ENCODE measurements at places on chromosomes 5 and 9.

DNA sequence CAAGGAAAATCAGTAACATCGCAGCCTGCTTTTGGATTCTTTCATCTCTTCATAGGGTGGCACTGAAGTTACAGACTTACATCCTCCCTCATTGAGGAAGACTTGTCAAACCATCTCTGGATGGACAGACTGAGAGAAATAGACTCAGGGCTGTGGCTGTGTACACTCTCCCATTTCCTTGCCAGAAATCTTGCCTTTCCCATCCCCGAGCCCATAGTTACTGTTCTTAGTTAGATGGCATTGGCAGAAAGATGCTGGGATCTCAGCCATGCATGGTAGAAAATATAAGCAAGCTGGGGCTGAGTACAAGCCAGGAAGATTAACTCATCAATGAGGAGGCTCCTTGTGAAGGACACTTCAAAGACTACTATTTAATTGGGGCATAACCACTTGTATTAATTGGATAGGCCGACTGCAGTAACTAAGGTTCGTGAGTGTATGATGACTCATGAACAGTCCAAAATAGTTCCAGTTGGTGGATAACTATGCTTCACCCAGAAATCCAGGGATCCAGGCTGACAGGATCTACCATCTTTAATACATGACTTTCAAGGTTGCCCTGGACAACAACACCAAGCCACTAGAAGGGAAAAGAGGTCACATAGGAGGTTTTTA lies 137.9 kb downstream of the TMEM38B start:
- peak; percentile 53 for DNase-seq

- peak; percentile 38 for DNase-seq
Observed at GRCh38 chr5:173326501-173326960, 1.7 kb downstream of the STC2 start.

DNA sequence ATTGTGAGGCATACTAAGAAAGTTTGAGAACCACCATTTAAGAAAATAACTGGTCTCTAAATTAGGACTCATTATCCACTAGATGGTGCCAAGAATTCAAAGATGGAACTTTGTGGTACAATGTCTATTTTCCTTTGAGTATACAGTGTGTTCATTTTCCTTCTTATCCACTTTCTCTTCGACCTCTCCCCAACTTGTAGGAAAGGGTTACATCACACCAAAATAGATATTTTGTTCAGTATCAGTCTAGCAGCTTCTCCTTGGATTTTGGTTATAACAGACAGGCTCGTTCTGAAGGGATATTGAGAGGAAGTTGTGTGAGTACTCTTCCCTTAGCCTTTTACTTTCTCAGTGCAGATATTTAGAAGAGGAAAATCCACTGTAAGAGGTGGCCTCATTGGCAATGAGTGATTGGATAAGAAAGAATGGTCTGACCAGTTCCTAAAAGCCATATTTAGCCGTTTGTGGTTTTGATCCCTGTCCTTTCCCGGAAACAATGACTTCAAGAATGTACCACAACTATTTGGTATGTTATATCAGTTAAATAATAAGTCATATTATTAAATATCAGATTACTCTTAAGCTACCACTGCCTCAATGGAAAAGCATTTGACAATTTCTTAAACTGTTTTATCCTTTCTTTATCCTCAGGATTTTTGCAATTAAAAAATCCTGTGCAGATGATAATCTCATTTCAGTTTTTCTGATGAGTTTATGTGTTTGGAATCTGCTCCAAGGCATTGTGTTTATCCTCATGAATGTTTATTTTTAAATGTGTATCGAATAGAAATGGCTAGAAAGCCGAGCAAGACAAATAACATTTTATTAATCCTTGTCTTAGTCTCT lies 69.0 kb upstream of the GRAMD2B start:
- DNase-seq = peak; percentile 68

- DNase-seq = no peak
Observed at GRCh38 chr5:102288630-102289029, 7.5 kb downstream of the SLCO4C1 start.

DNA sequence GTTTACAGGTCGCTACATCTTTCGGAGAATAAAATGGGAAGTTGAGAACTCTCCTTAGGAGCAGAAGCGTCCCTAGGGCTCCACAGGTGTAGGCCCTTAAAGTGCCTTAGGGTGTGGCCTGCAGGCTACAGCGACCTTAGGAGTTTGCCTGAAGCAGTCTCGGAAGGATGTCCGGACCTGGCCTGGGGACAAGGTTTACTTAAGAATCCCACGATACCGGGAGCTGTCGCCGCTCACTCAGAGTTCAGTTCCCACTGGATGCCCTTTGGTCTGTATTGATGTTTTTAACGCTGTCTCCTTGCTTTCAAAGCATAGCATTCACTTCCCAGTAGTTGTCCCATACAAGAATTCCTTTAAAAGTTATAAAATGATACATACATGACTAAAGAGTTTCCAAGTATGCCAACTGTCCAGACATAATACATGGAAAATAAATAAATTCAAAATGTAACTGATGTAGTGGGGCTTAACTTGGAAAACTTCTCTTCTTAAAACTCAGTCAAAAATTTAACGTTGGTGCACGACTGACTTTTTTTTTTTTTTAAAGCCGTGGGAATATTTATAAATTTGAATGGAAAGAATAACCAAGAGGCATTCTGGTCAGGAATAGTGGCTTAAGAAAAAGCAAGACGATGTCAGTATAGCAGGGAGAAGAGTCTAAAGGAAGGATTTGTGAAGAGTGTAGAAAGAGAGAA lies 848 bp downstream of the RAD50 start:
- peak; percentile 85 for DNase-seq

DNA sequence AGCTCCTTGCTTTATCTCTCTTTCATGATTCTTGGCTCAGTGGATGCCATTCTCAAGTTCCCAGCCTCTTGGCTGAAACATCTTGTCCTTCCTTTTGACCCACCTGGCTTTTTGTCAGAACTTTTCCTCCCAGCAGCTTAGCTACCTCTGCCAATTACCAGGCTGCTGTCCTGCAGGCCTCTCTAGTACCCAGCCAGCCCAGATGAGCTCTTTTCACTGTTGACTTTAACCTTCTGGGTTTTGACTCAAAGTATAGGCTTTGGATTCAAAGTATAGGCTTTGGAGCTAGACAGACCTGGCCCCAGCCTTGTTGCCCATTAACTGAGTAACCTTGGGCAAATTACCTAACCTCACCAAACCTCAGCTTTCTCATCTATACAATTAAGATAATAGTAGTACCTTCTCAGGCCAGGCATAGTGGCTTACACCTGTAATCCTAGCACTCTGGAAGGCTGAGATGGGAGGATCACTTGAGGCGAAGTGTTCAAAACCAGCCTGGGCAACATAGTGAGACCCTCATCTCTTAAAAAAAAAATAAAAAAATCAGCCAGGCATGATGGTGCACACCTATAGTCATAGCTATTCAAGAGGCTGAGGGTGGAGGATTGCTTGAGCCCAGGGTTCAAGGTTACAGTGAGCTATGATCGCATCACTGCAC lies 6.6 kb upstream of the TMEFF1 start:
- no peak for DNase-seq

DNA sequence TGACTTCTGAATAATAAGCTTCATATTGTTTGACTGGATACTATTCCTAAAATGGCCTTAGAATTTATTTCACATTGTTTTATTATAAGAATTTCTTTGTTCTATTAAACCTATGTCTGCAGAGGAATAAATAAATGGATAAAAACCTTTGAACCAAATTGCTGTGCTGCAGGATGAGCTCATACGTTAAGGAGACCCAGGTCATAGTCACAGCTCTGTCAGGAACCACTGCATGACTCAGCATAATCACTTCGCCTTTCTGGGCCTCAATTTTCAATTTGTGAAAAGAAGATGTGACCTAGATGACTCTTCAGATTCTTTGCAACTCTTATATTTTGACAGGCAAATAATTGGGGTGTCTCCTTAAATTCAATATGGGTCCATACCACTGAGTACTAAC lies 36.7 kb upstream of the HMHB1 start:
- DNase-seq = peak; percentile 29

DNA sequence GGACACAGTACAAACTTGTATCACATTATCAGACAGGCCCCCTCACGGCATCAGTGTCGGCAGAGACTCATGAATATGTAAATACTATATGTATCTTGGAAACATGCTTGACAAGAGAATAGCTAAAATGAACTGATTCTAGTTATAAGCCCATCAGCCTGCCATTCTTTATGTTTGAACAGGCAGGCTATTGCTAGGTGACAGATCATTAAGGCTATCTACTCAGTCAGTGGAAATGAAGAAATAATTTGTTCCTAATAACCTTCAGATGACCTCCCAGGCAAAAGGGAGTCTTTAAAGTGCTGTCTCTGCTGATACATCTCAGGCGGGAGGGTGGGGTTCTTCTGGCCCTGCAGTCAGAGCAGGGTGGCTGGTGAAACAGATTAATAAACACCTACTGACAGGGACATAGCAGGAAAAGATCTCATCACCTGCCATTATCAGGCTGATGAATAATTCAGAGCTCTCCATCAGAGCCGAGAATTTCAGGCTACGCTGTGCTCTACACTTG lies 394.2 kb downstream of the RASEF start:
- no peak for DNase-seq

GRCh38 chr5:132663771-132664695 lies 6.1 kb downstream of the IL13 start:
- no peak for DNase-seq

DNA sequence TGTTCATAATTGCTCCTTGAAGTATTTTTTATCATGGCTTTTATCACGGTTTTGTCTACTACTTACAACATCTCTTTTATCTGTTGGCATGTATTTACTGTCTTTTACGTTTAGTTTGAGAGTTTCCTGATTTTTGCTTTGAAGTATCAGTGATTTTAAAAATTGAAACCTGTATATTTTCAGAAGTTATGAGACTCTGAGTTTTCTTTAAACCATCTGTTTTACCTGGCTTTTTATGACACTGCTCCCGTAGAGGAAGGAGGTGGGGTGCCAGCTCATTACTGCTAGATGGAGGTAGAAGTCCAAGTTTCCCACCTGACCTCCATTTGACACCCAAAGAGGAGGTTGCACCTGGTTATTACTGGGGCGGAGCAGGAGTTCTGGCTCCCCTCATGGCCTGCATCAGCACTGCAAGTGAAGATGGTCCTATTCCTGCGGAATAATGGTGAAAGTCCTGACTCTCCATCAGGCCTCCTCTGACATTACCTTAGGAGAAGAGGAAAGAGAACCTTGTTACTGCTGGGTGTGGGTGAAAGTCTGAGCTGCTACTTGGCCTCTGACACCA lies 10.0 kb upstream of the ZNF131 start:
- peak; percentile 24 for DNase-seq

GRCh38 chr9:120331913-120332312 lies 248.1 kb downstream of the CDK5RAP2 start:
- DNase-seq = no peak

- no peak for DNase-seq
Observed at GRCh38 chr5:86152988-86153560, 464.7 kb upstream of the COX7C start.

DNA sequence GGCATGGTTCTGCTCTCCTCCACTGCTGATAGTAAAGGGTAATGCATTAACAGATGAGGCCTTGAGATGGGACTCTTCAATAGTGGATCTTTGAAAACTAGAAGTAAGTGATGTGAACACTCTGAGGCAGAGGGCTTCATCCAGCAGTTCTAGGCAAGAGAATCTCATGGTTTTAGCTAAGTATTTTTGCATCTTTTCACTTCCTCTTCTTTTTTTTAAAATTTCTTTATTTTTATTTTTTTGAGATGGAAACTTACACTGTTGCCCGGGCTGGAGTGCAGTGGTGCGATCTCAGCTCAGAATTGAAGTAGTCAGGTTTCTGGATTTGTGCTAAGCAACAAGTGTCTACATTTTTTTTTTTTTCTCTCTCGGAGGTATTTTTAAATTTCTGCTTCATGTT lies 101.9 kb downstream of the MTRR start:
- no peak for DNase-seq

DNA sequence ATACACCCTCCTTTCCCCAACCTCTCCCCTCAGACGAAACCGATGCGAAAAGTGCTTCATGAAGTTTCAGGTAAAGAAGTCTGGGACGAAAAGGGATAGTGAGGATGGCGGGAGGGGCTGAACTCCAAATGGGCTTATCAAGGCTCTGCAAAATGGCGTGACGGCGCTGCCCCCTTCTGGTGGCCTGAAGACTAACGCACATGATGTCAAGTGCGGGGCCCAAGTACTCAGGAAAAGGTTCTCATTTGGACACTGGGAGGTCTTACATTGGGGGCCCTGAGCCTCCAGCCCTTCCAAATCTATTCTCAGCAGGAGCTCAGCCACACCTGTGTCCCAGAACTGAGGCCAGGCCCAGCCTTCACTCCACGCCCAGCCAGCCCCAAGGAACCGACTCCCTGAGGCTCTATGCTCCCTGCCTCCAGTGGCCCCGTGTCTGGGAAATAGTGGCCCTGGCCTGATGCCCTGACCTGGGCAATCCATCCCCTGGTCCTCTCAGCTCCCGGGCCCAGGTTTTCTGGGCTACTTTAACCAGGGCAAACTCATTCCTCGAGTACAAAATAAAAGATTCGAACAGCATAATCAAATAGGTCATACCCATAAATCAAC lies 119.9 kb downstream of the KCNIP1 start:
- peak; percentile 41 for DNase-seq

DNA sequence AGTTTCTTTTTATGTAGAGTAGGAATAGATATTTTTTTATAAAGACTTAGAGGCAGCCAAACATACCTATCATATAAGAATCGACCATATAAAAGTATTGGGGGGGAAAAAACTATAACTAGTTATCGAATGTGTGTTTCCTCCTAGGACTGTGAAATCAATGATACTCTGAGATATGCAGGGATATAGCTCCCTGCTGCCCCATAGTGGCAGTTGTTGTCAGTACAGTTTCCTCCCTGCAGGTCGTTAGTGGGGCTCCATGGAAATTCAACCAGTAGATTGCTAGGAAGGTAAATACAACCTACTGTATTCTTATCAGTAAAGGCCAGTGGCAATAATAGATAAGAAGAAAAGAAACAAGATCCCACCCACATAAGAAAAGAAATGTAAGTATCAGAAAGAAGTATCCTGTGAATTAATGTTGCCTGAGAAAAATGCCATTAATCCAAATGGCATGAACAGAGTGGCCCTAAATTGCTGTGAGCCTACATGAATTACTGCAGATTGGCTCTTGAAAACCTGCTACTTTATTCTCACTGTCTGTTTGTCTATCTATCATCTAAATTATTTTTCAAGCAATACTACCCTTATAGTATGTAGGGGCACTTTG lies 136.9 kb upstream of the FBN2 start:
- DNase-seq = peak; percentile 49

- no peak for DNase-seq
Observed at GRCh38 chr5:132099076-132099748, 25.6 kb downstream of the CSF2 start.
